ENCODE measurements at places on chromosomes 2 and 18.

DNA sequence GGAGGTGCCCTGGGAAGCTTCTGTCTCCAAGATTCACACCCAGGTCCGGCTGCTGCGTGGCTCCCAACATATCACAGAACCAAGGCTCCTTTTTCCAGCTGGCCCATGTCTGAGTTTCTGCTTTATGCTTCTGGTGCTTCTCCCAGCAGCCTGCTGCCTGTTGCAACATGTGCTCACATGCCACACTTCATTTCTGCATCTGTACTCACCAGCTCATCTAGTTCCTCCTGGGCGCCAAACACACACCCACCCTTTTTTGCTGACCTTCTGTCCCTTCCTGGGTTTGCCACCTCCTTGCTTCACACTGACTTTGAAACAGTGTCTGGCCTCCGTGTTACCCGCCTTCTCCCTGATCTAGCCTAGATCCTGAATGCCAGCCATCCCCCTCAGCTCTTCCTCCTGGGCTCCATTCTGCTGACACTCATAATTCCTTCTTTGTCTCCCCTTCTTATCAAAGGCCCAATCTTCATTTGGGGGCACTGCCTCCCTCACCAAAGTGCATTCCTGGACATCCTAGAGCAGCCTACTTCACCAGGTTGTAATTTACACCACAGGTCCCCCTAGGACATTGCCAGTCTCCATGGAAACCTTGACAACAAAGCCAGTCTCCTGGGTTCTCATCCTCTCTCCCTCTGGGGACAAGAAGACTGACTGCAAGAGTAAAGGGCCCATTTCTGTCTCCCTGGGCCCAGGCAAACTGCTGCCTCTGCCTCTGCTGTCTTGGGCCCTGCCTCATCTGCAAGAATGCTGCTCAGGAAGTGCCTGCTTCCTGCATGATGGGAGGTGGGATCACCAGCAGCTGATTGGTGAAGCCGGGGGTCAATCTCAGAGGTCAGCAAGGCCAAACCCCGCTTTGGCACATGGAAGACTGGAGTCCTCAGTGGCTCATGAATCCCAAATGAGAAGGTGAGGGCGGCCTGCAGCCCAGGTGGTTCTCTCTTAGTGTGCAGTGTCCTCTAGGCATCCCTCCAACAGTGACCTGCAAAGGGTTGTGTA, 13.9 kb upstream of the PROM2 start:
- no peak for DNase-seq

DNA sequence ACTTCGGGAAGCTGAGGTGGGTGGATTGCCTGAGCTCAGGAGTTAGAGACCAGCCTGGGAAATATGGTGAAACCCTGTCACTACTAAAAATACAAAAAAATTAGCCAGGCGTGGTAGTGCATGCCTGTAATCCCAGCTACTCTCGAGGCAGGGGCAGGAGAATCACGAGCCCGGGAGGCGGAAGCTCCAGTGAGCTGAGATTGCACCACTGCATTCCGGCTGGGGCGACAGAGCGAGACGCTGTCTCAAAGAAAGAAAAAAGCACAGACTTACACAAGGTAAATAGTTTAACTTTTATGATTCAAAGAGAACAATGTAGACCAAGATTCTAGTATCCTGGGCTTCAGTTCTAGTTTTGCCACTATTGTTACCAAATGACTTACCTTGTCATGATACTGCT, 37.4 kb downstream of the NCKAP1 start:
- no peak for DNase-seq

DNA sequence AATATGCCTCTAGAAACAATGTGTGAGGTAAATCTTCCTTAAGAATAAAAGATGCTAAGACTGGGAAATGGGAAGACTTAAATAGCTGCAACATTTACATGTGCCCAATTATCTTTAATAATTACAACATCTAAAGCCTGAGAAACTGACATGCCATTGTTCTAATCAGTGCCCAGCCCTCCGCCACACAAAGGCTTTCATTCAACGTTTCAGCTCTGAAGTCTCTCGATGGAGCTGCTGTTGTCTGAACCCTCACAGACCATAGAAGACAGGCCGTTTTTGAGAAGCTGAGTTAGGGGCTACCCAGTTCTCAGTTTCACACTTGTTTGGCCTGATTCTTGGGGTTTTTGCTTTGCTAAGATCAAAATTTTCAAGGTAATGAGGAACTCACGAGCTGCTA, 315.4 kb upstream of the CHST9 start:
- DNase-seq = no peak

GRCh38 chr2:40430776-40431599, 20.9 kb downstream of the SLC8A1 start:
- no peak for DNase-seq

DNA sequence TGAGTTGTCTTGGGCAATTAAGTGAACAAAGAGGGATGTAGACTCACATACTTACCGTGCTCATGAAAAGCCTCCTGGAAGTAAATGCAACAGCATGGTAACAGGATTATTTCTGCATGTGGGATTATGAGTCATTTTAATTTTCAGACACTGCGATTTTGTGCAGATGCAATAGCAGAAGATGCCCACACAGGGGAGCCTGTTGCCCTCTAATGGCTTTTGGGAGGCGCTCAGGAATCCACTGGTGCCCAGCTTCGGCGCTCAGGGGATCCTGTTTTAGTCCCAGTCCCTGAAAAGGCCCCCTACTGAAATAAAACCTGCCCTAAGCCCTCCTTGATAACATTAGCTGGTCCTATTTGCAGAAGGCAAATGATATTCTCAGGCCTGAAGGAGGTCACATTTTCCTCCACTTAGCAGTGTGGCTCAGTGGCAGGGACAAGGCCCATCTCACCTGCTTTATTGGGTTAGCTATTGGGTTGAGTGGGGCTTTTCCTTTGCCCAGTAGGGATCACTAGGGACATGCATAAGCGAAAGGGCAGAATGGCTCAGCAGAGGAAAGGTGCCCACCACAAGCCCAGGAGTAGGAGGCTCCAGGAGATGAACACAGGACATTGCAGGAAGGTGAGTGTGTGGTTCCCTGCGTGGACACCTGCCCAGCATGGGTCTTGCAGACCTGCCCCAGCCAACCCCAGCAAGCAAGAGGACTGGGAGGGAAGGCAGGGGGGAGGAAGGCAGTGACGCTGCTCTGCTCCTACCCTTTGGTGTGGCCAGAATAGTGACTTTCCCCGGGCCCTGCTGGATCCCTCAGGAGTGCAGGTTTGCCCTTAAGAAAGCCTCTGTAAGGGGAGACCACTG, 26.5 kb upstream of the KCNS3 start:
- DNase-seq = peak; percentile 5

DNA sequence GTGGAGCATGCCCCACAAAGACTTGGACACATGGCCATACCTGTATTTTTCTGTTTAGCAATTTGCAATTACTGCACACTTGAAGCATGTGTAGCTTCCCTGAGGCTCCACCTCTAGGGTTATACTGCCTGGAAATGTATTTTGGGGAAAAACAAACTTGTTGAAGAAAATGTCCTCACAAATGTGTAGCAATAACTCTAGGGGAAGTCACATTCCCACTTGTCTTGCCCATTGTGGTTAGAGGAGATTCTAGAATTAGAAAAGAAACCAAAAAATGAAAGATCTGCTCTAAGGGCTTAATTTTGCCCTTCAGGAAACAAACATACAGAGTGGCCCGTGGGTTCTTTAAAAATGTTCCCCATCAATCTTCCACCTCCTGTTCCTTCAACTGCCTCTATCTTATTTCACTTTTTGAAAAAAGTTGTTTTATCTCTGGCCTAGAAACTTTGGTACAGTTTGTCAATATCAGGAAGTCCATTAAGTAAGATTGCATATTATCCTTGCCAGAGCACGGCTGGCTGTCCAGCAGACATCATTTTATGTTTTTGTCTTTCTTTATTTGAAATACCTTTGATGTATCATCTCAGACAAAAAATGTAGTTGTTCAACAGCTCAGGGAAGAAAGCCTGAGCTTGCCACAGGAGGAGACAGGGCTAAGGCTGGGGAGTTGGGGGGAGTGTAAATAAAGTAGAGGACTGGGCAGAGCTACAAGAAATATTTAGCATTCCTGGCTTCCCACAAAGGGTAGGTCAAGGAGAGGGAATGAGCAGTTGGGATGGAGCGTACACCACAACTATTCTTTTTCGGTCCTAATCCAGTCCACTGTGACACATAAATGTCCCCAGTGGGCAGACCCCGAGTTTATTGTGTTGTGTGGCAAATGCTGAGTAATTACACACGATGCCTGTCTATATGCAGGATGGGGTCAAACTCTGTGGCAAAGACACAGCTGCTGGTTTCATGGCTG, 96.8 kb upstream of the CDC42EP3 start:
- no peak for DNase-seq

- no peak for DNase-seq
Observed at GRCh38 chr2:187994464-187995331, 297.0 kb upstream of the GULP1 start.

DNA sequence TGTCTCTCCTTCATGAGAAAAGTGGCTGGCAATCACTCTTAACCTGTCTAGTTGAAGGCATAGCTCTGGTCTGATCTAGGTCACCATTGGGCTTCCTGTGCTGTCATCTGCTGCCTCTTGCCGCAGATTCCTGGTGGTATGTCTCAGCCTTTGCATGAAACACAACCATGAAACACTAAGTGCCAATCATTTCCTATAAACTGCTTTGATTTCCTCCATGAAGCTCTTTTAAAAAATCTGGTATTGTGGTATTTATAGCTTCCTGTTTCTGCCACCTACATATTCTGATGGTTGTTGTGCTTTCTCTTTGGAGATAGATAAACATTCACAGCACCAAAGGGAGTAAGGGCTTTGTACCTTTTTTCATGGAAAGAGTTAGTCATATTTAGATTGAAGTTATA, 120.0 kb upstream of the EPC2 start:
- peak; percentile 57 for DNase-seq

DNA sequence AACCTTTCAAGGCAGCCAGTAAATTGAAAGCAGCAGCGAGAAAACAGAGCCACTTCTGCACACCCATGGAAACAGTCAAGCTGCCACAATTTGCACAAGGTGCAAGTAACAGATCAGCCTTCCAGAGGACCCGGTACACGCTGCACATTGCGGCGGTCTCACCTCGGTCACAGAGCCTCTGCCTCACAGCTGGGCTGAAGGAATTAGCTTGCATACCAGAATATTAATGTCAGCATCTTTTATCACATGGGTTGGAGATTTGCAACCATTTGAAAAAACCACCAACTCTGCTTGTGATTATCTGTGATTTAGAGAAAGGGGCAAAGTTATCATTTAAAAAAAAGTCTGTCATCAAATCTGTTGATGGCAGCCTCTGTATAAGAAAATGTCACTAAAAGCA, 330.5 kb upstream of the TCF4 start:
- DNase-seq = no peak

DNA sequence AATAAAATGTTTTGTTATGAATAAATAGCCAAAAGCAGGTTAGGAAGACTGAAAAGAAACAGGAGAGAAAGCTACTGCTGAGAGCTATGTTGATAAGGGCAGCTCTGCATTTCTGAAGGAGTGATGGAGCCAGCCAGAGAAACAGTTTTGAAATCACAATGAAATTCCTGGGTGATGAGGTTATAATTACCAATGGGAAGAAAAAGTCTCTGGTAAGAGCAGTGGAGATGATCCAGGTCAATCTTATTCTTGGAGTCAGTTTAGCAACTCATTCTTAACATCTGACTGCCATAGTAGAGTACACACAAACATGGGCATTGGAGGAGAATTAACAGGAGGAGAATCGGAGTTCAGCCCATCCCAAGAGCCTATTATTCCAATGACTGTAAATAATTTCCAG, 2.4 kb downstream of the ALKAL2 start:
- no peak for DNase-seq

DNA sequence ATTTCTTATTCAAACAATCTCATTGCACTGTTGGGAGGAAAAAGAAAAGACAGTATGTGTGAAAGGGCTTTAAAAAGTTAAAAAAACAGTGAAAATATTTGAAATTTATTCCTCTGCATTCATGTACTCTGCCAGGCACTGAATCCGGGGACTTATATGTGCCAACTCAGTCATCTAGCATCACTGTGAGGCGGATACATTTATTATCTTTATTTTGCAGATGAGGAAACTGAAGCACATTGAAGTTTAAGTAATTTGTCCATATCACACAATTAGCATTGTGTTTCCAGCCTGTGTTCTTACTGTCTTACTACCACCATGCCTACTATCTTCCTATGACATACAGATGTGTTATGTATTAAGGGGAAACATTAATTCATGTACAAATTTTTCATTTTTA, 1.8 kb downstream of the LCLAT1 start:
- no peak for DNase-seq

DNA sequence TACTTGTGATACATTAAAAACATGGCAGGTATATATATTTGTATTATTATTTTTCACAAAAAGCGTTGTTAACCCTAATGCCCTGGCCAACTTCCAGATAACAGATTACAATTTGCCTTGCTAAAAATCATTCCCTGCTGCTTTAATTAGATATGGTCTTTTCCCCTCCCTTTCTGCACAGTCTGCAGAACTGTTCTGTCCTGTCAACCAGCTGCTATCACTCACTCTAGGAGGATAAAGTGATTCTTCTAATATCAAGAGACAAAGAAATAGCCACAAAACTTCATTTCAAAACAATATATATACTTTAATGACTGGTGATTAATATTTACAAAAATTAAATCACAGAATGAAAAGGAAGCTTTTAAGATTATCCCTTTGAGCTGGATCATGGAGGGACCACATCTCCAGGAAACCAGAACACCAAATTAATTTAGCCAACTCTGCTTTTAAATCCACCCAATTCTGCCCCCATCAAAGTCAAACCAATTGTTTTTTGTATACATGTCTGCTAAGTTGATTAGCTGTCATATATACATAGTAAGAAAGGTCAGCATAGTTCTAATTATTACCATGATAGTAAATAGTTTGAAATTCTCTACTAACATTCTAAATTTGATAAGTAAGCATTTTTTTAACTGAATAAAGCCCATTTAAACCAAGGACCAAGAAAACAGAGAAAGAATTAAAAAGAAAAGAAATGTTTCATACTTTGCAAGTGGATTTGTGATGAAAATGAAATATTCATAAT, 55.7 kb downstream of the RND3 start:
- no peak for DNase-seq

- no peak for DNase-seq
Observed at GRCh38 chr18:54957996-54958395, 1.3 kb downstream of the CCDC68 start.

DNA sequence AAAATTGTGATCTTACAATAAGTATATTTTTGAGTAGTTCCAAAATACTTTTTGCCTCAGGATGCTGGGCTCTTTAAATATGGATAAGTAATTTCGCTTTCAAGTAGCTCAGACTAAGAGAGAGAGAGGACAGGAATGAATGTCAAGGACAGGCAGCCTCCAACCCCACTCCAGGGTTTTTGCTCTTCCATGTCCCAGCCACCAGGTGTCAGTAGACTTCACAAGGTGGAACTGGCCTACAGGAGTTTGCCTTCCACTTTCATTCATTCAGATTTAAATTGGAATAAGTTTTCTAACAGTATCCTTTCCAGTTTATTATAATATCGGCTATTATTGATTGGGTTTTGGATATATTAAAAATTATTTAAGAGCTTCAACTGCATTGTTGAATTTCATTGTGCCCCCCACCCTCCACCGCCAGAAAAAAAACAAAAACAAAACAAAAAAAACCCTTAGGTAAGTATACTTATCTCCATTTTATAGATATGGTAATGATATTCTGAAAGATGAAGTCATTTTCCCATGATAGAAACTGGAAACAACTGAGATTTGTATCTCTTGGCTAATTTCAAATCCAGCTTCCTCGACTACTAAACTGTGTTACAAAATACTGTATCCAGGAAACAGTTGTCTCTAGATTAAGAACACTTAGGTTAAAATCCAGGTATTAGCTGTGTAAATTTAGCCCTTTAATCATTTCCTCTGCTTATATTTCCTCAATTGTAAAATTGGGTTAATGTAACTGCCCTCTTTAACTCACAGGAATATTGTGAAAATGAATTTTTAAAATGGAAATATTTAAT, 793.1 kb downstream of the ERBB4 start:
- no peak for DNase-seq
